Activated CD8-positive, alpha-beta memory T cell treated with anti-CD3 and anti-CD28 coated beads for 48 hours (primary cell): ENCODE measurements at places on chromosomes 6 and 20.

DNA sequence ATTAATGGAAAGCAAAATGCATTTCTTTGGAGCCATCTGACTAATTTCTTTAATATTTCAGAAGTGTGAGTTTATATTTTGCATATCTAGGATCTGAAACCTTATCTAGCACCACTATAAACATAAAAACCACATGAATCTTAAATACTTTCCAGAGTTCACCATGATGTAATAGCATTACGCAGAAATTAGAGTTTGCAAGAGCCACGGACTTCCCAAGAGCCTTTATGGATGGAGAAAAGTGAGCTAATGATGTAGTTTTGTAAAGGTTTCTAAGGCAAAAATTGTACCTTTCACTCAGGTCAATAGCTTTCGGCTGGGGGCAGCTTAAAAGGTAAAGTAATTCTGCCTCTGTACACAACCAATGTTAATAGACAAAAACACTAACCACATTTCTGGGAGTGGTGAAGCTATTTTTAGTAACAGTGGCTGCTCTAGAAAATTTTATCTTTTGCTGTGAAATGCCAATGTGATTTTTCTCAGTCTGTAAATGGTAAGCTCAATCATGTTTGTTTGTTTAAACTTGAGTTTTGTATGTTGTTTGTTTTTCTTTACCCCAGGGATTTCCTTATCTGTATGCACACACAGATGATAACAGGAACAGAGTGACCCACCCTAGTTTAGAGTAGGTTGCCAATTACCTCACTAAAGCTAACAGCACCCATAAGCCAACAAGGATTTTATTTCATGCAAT is 80.5 kb downstream of the FILIP1 start:
- DNase-seq = no peak

- DNase-seq = no peak
These were observed 23.1 kb downstream of the DNAH8 start for GRCh38 chr6:38738261-38738660.

- DNase-seq = no peak
These were observed 62.0 kb upstream of the EPB41L1 start for GRCh38 chr20:36092398-36093024.

- no peak for DNase-seq
These were observed 50.6 kb downstream of the LAMA4 start for GRCh38 chr6:112203577-112204349.

DNA sequence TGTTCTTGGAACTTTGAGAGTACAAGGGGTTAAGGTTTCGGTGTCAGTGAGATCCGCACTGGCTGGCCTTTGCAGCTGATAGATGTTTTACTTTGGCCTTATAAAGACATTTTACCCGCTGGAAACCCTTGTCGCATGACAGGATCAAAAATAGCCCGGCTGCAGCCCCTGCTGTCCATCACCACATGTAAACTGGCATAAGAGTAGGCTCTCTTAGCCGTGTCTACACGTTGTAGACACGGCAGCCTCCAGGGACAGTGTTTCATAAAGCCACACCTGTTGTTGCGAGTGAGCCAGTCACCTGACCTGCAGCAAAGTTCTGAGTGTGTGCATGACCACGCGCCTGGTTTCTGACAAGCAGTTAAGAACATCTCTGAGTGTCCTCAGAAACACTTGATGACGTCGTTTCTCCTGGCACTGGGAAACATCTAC is 8.5 kb downstream of the RBM24 start:
- DNase-seq = no peak

- no peak for DNase-seq
These were observed 128.8 kb downstream of the SOBP start for GRCh38 chr6:107618672-107619071.

GRCh38 chr6:147530132-147531060 is 21.9 kb downstream of the SAMD5 start:
- no peak for DNase-seq

- DNase-seq = no peak
These were observed 27.8 kb downstream of the RGS17 start for GRCh38 chr6:153103319-153103655.

DNA sequence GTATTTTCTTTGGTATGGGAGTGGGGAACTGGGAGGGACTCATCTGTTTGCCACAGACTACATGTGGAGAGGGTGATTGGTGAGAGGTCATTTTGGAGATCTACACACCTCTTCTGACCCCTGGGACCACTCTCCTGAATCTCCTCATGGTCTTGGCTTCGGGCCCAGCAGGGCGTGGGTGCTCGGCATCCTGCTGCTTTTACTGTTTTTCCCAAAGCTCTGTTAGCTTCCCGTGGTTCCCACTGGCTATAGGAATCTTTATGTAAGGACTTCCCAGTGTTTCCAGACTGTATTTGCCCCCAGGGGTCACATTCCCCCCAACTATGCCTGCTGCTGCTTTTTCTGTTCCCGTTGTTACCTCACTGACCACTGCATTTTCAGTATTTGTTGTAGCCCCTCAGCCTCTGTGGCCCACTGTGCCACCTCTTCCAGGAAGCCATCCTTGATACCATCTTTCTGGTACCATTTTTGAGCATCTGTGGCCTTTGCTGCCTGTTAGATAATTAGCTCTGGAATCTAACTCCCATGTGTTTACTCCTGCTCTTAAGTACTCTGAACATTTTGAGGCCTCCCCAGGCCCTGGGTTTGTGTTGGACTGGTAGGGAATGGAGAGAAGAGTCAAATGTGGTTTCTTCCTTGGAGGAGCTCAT is 14.9 kb downstream of the PLCG1 start:
- no peak for DNase-seq

DNA sequence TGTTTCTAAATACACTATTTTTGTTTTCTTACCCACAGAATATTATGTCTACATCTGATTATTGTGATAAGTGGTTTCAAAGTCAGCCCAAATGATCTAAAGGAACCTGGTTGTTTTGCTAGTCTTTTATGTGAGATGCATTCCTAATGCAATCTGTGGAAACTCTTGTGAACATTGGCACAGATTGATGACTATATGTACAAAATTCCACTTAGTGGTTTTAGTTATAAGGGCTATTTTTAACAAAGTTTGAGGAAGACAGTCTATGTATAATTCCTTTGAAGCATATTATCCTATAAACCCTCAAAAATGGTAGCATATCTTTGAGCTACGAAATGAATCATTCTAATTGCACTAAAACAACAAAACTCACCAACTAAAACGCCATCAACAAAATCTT is 140.9 kb downstream of the GRIK2 start:
- DNase-seq = no peak

DNA sequence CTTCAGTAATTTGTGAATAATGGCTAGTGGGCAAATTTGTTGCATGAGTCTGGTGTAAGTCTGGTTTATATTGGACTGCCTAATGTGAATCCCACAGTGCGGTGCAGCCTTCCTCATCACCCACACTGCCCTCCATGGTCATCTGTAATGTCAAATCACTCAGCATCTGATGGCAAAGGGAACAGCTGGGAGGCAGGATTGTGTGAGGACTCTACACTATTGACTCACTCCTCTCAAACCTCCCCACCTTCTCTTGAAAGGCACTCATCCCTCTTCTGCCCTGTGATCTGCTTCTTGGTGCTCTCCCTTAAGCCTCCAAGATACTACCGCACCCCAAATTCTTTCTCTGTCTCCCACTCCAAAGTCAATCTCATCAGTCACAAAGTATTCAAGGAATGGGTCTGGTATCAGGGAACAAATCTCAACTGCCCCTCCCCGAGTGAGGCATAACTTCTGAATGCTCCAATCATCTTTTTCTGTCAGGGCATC is 146.0 kb upstream of the BEND6 start:
- no peak for DNase-seq

GRCh38 chr20:31987744-31988143 is 19.8 kb downstream of the XKR7 start:
- no peak for DNase-seq

- DNase-seq = no peak
These were observed 226.2 kb upstream of the MAN1A1 start for GRCh38 chr6:119575721-119576120.

GRCh38 chr20:11302436-11302835 is 615.3 kb upstream of the BTBD3 start:
- DNase-seq = no peak

GRCh38 chr6:16553531-16553930 is 207.7 kb downstream of the ATXN1 start:
- no peak for DNase-seq

- DNase-seq = no peak
These were observed 60.7 kb upstream of the LAMA2 start for GRCh38 chr6:128822271-128822670.

GRCh38 chr6:100663219-100663863 is 198.6 kb upstream of the SIM1 start:
- DNase-seq = no peak
